Dermis microvascular lymphatic vessel endothelial cell (primary cell): ENCODE measurements at places on chromosomes 13 and 19. TPM values are rescaled to one million over a fixed set of nuclear protein-coding genes. Genes with fewer than 3 reads are reported as not detected.

Gene DAND5
- 0.25 and 0.26 TPM in 2 replicates for total RNA-seq

Gene TEX101
- total RNA-seq, result not detected in 2 replicates

DNA sequence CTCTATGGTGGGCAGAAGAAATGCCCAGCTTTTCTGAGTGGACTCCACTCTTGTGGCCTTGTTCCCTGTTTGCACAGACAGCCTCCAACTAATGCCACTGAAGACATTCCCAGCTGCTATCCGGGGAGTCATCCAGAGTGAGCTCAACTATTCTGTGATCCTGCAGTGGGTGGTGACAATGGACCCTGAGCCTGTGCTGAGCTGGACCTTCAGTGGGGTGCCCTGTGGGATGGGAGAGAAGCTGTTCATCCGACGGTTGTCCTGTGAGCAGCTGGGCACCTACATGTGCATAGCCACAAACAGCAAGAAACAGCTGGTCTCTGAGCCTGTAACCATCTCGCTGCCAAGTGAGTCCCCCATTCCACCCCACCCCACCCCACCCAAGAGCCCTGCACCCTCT, 10.3 kb downstream of the IGSF23 start:
- no peak for DNase-seq

DNA sequence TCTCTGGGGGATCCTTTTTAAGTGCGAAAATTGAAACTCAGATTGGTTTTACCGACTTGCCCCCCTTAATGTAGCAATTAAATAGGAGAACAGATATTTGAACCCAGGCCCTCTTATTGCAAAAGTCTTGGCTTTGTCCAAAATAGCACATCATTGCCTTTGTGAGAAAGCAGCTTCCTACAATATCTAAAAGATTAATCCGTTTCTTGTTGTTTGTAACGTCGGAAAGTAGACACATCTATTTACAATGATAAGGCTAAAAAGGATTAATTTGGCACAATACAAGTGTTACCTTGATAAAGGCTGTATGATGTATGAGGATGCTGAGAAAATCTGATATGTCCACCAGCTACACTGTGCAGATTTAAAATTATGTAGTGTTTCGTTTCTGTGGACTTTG, 108.7 kb upstream of the SLC10A2 start:
- DNase-seq, result no peak

GRCh38 chr13:113835461-113836270, 28.2 kb downstream of the GAS6 start:
- no peak for DNase-seq

GRCh38 chr13:20024702-20025101, 66.2 kb downstream of the ZMYM2 start:
- no peak for DNase-seq
